ENCODE measurements at places on chromosomes 1 and 21.

GRCh38 chr1:3530926-3531818 lies 76.7 kb downstream of the ARHGEF16 start:
- peak; percentile 87 for DNase-seq

DNA sequence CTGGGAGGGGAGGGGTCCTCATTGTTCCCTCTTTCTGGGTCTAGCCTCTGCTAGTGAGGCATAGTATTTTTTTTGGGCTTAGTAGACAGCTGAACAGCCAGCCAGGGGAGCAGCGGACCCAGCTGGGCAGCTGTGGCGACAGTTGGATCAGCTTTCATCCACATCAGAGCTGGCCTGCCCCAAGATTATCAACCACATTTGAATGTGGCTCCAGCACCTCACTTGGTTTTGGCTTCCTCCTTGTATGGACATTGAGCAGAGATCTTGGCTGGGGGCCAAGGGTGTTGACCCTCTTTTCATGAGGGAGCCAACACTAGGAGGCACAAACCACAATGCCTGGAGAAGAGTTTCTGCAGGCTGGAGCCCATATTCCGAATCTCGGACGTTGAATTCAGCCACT lies 25.0 kb downstream of the WNT4 start:
- no peak for DNase-seq

DNA sequence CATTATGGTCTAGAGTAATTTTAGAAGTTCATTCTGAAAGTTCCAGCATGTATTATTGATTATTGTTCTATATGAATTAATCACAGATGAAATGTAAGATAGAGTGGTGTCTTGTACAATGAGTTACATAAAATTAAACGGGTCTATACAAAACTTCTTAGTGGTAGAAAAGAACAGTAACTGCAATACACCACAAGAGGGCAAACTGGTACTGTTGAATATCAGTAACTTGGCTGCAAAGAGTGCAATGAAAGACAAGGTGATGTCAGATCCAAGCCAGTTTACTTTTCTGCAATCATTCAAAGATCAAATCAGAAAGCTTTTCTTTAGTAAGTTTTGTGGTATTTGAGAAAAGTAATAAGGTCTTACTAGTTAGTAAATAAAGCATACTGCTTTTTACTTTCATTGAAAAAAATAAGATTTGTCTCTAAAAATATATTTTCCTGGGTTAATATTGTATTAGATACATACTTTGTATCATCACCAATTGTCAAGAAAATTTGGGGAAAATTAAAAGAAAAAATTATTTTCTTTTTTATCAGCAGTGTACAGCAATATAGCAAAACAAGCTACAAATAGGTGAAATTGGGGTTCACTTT lies 66.4 kb upstream of the BTG3 start:
- DNase-seq, result peak; percentile 66

DNA sequence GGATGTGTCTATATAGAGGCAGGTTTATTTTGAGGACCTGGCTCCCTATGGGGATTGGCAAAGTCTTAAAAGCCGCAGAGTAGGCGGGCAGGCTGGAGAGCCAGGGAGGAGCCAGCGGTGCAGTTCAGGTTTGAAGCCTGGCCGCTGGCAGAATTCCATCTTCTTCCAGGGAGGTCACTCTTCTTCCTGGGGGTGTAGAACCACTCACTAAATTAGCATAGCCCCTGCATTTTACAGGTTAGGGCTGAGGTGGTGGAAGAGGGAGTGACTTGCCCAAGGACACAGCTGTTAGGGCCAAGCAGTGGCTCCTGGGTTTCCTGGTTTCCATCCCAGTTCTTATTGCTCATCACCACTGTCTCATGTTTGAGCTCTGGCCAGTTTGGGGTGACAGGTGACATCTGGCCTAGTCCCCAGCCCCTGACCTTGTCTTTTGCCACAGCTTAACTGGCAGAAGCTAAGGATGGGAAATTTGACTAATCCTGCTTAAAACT lies 1.4 kb downstream of the PINK1 start:
- DNase-seq, result peak; percentile 72

- DNase-seq, result no peak
These were observed 801 bp downstream of the RSPO1 start for GRCh38 chr1:37633938-37634243.

DNA sequence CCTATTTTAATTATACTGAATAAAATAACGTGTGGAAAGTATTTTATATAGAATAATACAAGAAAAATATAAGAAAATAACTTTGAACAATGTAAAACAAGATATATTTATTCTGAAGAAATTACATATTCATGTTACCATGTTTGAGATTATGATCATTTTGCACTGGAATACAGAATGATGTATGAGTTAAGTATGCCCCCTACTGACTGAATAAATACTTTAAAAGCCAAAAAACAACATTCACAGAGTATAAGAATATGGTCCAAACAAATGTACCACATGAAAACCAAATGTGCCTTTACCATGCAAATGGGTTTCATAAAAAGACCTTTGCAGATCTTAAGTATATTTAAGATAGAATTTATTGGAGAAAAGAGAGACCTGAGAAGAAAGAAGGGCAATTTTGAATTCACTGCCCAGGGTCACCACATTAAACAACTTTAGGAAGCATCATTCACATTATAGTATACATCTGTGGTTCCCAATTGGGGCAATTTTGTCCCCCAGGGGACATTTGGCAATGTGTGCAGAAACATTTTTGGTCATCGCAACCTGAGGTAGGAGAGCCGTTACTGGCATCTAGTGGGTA lies 136.6 kb upstream of the GFI1 start:
- no peak for DNase-seq

- DNase-seq, result no peak
These were observed at the start of gene KRTAP10-9 for GRCh38 chr21:44626673-44627143. Gene KRTAP10-9 (plus strand): TSS chr21:44627093. CDS start chr21:44627172, 79 bp downstream.

DNA sequence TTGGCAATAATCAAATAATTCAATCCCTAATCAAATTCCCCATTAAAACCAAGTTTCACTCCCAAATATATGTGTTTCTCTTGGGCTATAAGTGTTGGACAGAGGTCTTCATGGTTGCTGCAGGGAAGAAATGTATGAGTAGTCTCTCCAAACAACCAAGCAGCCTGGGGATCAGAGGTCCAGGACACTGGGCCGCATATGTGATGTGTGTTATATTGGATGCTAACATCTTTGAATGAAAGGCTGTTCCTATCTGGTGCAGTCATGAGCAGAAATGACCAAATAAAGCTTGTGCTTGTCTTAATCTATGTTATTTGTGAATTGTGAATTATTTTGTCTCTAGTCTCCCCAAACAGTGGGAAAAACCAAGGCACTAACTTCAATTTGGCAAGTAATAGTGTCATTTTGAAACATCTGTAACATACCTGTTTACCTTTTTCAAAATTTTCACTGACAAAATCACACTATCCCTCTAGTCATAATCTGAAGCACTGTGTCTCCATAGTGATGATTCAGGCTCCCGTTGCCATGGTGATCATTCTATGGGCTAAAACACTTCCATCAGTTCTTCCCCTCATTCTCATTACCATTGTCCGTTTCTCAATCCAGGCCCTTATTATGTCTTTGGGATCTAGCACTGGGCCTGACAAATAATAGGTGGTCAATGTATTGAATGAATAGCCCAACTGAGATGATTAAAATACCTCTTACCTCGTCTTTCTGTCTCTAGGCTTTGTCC lies 12.5 kb upstream of the TADA1 start:
- DNase-seq, result no peak

- peak; percentile 34 for DNase-seq
These were observed 111.7 kb downstream of the NMNAT2 start for GRCh38 chr1:183306317-183307042.

GRCh38 chr1:243413431-243414151 lies 157.8 kb downstream of the SDCCAG8 start:
- no peak for DNase-seq

- DNase-seq, result peak; percentile 17
These were observed 1.5 kb downstream of the SELENOF start for GRCh38 chr1:86912281-86912900.

- no peak for DNase-seq
These were observed 99.7 kb upstream of the WLS start for GRCh38 chr1:68332041-68332440.

DNA sequence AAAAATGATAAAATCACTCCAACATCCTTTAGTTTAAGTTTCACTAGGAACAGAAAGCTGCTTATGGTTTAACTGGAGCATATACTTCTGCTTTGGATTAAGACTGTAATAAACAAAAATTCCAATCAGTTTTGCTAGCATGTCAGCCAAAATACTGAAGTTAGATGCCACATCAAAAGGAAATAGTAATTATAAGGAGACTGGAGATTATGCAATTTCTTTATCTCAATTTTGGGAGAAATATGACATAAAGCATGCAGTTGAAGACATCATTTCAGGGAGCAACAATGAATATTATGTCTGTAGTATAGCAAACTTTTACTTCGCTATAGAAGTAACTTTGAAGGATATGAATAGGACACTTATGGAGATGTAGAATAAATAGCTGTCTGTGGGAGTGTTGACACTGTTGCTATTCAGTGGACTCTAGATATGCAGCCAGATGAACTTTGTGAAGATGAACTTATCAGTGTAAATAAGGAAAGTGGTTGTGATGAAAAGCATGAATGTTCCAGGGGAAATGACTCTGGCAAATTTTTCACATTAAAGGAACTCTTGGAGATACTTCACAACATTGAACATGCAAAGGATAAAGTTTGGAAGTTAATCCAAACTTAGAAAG lies 107.8 kb downstream of the RABGAP1L start:
- DNase-seq, result no peak

- no peak for DNase-seq
These were observed 4.3 kb upstream of the TTC22 start for GRCh38 chr1:54805466-54805865.

- no peak for DNase-seq
These were observed 227.8 kb downstream of the BACH1 start for GRCh38 chr21:29526545-29526944.
